GF-D8 (cell line): ENCODE measurements at places on chromosomes 12 and 14.
A peak's percentile ranks its signal among the peaks of the same experiment; 100 is the strongest.

- DNase-seq: no peak
These were observed 429.1 kb downstream of the BCAT1 start for GRCh38 chr12:24519759-24520158.

DNA sequence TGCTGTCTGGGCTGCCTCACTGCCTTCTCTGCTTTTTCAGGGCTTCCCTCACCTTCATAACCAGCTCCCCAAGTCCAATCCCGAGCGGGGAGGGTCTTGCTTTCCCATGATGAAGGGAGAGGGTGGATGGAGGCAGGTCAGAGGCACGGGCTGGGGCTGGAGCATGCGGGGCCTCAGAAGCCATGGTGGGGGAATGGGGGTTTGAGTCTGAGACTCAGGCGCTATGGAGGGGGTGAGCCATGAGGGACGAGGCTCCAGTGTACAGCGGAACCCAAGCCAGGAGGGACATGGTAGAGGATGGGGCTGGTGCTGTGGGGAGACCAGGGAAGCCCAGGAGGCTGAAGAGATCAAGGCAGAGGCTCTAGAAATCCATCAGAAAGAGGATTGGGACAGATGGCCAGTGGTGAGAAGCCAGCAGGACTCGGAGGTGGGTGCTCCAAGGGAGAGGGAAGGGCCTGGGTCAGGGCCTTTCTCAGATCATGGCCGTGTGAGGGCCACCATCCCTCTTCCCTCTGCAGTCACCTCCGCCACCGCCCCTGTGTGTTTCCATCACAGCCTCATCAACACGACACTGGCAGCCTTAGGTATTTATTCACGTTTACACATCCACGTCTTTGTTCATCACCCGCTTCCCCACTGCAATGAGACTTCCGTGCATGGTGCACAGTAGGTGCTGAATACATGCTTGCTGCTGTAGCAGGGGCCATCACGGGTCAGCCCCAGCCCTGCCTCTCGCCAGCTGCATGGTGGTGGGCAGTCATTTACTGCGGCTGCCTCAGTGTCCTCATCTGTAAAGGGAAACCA is 144.7 kb downstream of the ADGRD1 start:
- no peak for DNase-seq

DNA sequence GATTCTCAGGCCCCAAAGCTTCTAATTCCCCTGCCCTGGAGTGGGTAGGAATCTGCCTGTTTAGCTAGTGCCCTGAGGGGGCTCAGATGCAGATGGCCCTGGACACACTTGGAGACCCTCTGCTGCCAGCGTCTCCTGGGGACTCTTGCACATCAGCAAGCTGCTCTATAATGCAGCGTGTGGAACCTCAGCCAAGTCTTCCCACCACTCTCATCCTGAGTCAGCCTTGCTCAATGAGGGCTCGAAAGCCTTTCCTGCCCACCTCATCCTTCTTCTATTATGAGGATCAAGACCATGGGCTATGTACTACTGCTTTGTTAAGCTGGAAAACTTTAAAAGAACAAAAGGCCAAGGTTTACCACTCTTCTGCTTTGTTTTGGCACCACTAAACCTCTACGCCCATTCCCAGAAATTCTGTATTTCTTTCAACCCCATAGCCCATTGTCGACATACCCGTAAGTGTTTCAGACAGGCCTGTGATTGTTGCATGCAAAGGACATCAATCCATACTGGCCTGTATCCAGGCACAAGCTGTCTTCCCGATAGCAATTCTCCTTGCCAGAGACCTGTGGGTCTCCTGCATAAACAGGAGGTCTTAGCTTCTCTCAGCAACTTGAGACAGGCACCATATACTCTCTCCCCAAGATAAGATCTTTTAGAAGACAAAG is 246.9 kb downstream of the DPF3 start:
- DNase-seq: no peak

DNA sequence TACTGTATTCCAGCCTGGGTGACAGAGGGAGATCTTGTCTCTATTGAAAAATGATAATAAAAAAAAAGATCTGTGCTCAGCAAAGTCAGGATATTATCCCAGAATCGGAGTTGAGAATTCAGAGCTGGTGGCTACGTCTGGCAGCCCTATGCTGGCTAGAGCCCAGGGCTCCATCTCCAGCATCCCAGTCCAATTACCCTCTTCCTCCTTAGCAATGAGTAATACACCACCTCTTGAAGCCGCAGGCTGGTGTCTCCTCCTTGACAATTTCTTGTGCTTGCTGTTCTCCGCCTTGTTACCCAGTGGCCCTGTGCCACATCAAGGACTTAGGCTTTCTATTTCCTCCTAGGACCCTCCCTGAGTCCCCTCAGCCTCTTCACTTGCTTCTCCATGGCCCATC is 38.4 kb upstream of the DDX11 start:
- DNase-seq: no peak

DNA sequence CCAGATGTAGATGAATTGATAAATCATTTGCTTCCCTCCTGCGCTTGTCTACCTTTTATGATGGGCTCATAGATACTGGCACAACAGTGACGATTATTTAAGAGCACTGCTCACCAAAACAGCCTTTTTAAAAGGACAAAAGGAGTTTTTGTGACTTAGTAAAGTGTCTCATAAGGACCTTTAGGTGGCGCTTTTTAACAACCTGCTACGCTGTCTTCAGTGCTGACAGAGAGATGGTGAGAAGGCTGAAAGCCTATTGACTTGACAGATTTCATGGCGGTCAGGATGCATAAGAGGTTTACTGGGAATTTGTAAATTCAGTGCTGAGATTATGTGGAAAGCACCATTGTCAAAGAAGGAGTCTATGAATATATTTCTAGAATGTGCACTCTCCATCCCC is 87.6 kb downstream of the SLC15A5 start:
- no peak for DNase-seq

GRCh38 chr12:4001841-4002240 is 128.6 kb upstream of the PARP11 start:
- peak; percentile 7 for DNase-seq

DNA sequence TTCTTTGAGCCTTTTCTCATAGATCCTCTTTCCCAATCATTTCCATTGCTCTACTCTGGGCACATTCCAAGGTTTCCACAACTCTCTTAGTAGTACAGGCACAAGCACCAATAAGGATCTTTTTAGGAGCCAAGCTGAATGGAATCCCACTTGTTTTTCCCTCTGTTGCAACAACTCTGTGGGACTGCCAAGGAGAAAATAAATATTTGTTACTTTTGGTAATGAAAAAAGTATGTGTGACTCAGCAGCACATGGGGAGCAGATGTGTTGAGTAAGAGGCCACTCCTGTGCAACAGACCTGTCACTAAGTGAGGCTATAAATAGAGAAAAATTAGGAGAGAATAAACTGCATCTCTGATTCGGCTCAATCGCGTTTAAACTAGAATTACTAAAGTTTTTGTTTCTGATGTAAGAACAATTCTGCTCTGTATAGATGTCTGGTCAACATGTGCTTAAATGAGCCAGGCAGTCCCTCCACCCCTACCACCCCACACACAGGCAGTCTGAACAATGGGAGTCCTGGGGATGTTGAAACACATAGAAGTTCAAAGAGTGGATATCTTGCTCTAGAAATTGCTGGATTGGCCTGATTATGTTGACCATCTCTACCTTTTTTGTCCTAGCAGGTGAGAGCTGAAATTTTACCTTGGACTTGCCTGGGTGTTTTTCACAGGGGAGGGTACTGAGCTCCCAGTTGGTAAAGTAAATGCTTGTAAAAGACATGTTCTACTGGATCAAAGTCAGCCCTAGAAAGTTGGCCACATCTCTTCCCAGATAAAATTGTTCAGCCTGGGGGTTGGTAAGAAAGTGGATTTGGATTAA is 244.3 kb upstream of the NOVA1 start:
- DNase-seq: no peak

- DNase-seq: no peak
These were observed 987 bp downstream of the CCER1 start for GRCh38 chr12:90953956-90954421.

- no peak for DNase-seq
These were observed 54.1 kb downstream of the COCH start for GRCh38 chr14:30928462-30928861.

GRCh38 chr12:70660620-70661219 is 23.5 kb upstream of the PTPRB start:
- no peak for DNase-seq

- no peak for DNase-seq
These were observed 14.8 kb downstream of the HSP90B1 start for GRCh38 chr12:103944964-103945363.

- no peak for DNase-seq
These were observed 30.9 kb upstream of the AMN start for GRCh38 chr14:102891556-102891955.

DNA sequence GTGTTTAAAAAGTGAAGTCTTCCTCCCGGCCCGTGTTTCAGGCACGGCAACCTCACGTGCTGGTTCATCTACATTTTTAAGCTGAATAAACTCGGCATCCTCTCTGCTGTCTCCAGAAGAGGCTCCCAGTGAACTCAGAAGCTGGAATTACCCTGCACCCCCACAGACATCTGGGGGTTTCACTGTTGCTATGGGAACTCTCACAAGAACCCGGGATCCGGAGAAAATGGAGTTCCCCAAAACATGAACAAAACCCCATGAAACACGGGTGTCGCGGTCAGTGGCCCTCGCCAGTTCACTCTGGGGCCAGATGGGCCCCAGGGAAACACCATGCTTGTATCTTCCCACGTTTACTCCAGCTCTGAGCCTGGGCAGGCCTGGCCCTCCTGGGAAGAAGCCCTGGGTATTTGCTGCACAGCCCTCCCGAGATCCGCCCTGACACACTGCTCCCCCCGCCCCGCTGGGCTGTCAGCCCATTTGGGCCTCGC is 143.7 kb downstream of the PIWIL1 start:
- no peak for DNase-seq

DNA sequence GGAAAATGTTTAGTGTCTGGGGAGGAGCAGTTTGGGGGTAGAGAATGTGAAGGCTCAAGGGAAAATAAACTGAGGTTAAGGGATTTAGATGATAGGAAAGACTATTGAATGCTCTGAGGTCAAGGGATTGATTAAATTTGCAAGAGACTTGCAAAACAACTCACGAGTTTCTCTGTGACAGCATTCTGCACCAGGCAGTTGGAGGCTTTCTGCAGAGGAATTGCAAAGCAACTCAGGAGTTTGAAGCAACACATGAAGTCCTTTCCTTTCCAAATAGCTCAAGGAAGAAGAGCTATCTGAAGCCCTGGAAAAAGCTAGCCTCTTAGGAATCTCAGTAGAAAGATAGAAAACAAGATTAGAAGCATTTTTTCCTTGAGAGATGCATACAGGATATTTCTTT is 23.9 kb downstream of the SLC7A8 start:
- DNase-seq: no peak

DNA sequence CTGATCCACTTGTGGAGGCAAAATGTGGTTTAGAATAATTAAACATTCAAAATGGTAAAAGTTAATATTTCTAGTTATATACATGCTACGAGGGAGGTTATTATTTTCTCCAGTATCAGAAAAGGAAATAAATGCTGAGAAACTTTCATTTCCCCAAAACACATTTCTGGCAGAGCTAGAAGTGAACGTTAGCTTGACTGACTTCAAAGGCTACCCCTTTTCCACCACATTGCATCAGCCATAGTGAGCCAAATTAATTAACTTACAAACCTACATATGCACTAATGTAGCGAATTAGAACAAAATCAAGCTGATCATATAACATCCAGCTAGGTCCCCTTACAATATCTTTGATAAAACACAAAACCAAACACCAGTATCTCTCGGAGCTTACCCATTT is 49.3 kb upstream of the RERGL start:
- no peak for DNase-seq

GRCh38 chr12:29270446-29270845 is 110.5 kb downstream of the ERGIC2 start:
- DNase-seq: no peak

- peak; percentile 14 for DNase-seq
These were observed 75.8 kb downstream of the C12orf50 start for GRCh38 chr12:87953256-87953860.

DNA sequence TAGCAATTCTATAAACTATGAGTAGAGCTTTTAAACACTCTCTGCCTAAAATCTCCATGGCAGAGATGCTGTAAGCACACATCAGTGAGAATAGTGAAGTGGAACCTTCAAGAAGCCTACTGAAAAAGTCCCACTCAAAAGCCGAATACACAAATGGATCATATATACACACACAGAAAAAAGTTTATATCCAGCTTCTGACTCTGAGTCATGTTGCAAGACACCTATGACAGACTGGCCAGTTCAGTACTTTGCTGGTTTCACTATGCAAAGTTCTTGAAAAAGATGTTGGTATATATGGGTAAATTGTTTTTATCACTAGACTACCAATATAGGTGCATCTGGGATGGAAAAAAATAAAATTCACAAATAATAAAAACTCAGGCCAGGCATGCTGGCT is 126.1 kb downstream of the KCNK10 start:
- DNase-seq: no peak

GRCh38 chr12:57849035-57849434 is 2.5 kb upstream of the CTDSP2 start:
- DNase-seq: no peak

- no peak for DNase-seq
These were observed 4.1 kb upstream of the HOXC6 start for GRCh38 chr12:54024127-54024526.

DNA sequence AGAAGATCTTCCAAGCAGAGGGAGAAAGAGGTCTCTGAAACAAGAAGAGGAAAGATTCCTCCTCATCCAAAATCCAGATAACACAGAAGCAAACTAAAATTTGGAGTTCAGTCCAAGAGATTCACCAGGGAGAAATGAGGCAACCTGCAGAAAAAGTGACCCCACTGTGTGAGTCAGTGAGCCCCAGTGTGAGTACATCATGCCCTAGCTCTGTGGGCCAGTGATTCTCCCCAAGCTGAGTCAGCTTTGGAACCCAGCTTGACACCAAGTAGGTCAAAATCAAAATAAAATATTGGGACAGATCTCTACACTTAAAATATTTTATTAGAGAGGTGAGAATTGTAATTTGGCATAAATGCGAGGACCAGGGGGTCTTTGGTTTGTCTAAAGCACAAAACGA is 17.2 kb downstream of the CLEC2B start:
- no peak for DNase-seq

- no peak for DNase-seq
These were observed 580.9 kb downstream of the DIO2 start for GRCh38 chr14:79630288-79630960.

- no peak for DNase-seq
These were observed 124.9 kb downstream of the PLXNC1 start for GRCh38 chr12:94273272-94273671.

DNA sequence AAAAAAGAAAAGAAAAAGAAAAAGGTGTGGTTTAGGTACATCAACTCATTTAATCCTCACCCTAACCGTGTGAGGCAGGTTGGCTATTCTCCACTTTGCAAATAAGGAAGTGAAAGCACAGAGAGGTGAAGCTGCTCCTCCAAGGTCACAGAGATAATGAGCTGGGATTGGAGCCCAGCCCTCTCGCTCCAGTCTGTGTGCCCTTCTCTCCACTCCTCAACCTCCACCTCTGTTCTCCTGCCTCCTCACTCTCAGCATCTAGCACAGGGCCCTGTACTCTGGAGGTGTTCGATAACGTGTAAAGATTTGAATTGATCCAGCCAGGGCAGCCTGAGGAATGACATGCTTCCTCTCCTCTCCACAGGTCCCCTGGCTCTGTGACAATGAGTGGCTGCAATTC is 502.3 kb downstream of the TMEM132D start:
- DNase-seq: no peak
